ENCODE measurements at places on chromosomes 2 and 18.

- H3K36me3 ChIP-seq: no peaks in the 10 kb centered on the region
- DNase-seq: no peak
- H3K4me3 ChIP-seq: no peak overlapping the region
- H3K27ac ChIP-seq: no peak overlapping the region
- H3K27me3 ChIP-seq: no peaks in the 10 kb centered on the region
Observed at GRCh38 chr2:17196380-17196779, 321.9 kb downstream of the RAD51AP2 start.

DNA sequence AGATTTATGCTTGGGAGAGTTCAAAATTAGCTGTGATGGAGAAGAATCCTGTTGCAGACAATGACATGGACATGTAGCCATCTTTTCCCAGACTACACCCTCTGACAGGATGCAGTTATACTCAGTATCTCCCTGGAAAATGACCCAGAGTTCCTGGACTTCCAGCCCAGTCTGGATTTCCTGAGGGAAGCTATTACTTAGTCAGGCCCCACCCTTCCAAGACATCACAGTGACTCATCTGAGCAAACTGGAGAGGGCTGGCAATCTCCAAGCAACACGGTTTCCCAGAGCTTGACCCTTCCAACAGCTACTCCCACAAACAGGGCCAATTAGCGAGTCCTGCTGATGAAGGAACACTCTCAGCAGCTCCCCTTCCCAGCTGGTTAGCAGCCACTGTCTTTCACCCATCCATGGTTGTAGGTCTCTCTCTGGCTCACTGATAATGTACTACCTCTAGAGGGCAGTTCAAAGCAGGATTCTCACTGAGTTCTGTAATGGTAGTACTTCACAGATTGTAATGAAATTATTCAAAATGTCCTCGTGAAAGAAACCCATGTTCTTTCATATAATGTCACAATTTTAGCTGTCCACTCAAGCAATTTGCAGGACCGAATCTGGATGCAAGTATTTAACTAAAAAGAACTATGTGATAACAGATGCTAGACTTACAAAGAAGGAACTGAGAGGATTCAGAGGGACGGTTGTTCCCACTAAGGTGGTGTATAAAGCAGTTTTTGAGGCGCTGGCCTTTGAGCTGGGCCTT is 110.2 kb downstream of the MDH1 start:
- no peaks in the 10 kb centered on the region for H3K4me1 ChIP-seq
- no peak overlapping the region for H3K4me3 ChIP-seq
- no peaks in the 10 kb centered on the region for H3K27me3 ChIP-seq

DNA sequence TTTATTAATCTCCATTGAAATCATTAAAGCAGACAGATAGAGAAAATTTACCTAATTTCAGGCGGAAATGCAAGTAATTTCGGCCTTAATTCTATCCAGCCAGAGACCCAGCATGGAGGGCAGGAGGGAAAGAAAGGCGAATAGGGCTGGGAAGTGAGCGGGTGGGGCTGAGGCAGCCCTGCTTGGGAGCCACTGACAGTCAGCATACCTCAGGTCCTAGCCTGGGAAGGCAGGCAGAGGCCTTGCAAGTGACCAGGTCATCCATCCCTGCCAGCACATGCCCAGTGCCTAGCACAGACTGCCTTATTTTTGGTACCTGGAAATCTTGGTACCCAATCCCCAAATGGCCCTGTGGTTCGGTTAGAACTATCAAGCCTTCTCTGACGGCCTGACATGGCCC is 1.5 kb downstream of the GDF7 start:
- DNase-seq: no peak
- peaks cover 35% of the 10 kb centered on the region for H3K4me1 ChIP-seq
- H3K36me3 ChIP-seq: no peaks in the 10 kb centered on the region
- no peak overlapping the region for H3K27ac ChIP-seq
- no peak overlapping the region for H3K4me3 ChIP-seq
- peaks cover 95% of the 10 kb centered on the region for H3K27me3 ChIP-seq

GRCh38 chr18:58955738-58956137 is 91.1 kb downstream of the ZNF532 start:
- no peaks in the 10 kb centered on the region for H3K27me3 ChIP-seq
- no peak overlapping the region for H3K27ac ChIP-seq
- no peak for DNase-seq
- no peaks in the 10 kb centered on the region for H3K36me3 ChIP-seq
- no peaks in the 10 kb centered on the region for H3K4me1 ChIP-seq
- no peak overlapping the region for H3K4me3 ChIP-seq

GRCh38 chr2:173991856-173992588 is 26.8 kb upstream of the SP3 start:
- no peak for DNase-seq
- H3K4me1 ChIP-seq: no peaks in the 10 kb centered on the region
- no peak overlapping the region for H3K27ac ChIP-seq
